Aorta (tissue), 5 donors: ENCODE measurements at places on chromosomes 6 and 20. TPM values are rescaled to one million over a fixed set of nuclear protein-coding genes. Genes with fewer than 3 reads are reported as not detected.

- DNase-seq, result no peak
Observed at GRCh38 chr6:137417396-137417795, 76.8 kb downstream of the OLIG3 start.

GRCh38 chr6:2549834-2550233, 200.9 kb downstream of the MYLK4 start:
- DNase-seq, result no peak

Gene MRPS18B
- total RNA-seq, result 29.8 TPM

DNA sequence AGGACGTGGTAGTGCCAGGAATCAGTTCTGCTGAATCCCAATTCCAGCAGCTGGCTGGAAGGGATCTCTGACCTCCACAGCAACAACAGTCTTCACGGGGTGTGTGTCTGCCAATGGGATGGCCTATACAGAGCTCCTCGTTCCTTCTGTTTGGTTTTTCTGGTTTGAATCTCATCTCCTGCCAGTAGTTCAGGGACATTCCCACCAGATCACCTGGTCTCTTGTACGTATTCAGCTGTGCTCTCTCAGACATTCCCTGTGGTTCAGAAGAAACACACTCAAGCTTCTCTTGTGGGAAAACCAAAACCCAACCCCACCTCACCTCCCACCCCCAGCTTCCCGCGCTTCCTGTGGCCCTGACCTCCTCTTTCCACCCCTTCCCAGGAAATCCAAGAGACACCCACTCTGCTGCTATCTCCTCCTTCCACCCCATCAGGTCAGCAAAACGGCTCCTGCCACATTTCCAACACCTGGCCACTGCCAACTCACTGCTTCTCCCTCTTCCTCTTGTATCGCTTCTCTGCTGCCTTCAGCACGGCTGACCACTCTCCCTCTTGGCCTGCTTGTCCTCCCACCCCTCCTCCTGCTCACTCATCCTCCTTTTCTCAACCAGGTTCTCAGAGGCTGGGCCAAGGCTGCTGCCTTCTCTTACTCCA, 63.3 kb upstream of the PTGIS start:
- no peak for DNase-seq

Gene JARID2
- total RNA-seq, result 13.0 TPM

GRCh38 chr6:24836109-24836508, 37.4 kb upstream of the ARMH2 start:
- no peak for DNase-seq

- no peak for DNase-seq
Observed at GRCh38 chr6:75827163-75827562, 78.1 kb downstream of the MYO6 start.
